ENCODE measurements at places on chromosomes 2 and 18. TPM values are rescaled to one million over a fixed set of nuclear protein-coding genes. Genes with fewer than 3 reads are reported as not detected.

- DNase-seq: no peak
These were observed 766.4 kb downstream of the BCL11A start for GRCh38 chr2:59787095-59787494.

Gene NEDD4L
- 32.6 TPM for total RNA-seq

- no peak for DNase-seq
These were observed 167.4 kb downstream of the SPAG16 start for GRCh38 chr2:213451542-213452239.

DNA sequence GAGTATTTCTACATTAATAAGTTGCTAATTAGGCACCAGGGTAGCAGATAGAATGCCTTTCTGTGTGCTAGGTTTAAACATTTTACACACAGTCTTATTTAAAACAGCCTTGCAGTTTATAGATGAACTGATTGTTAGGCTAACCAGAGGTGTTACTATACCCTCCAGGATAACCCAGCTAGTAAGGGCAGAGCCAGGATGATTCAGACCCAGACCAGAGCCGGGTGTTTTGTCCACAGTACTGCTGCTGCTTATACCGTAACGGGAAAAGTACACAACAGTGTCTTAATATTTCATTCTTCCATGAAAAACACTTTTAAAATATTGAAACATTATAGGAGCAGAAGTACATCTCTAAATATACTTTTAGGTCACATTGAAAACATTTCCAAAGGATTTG is 82.7 kb downstream of the MALT1 start:
- DNase-seq: no peak

Gene PCGF1
- 34.7 TPM for total RNA-seq

Gene CLEC4F
- not detected for total RNA-seq

GRCh38 chr2:179612591-179613298 is 248.7 kb downstream of the ZNF385B start:
- DNase-seq: no peak

Gene SERPINB10
- not detected for total RNA-seq

Gene CHCHD5
- 26.0 TPM for total RNA-seq

GRCh38 chr2:188256420-188256819 is 35.3 kb upstream of the GULP1 start:
- no peak for DNase-seq

- DNase-seq: no peak
These were observed 214.3 kb downstream of the MYCN start for GRCh38 chr2:16154501-16155280.

Data from activated B cell treated with CpG ODN at 0.5 μM for 24 hours (primary cell).